ENCODE measurements at places on chromosomes 4 and X.
A peak's percentile ranks its signal among the peaks of the same experiment; 100 is the strongest.

DNA sequence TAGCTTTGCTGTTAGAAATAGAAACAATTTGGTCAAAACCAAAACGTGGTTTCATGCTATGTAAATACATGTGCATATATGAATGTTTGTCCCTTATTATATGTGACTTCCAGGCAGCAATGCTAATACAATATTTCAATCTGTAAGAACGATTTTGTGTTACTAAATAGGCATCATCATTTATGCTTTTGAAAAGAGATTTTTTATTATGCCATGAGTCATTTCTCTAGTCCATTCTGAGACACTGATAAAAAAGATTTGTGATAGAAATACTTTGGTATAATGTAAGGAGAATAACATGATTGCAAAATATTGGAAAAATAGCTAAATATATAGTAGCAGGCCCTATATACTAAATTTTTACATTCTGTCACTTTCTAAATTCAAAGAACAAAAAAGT, 28.9 kb downstream of the SYNPO2 start:
- no peak overlapping the region for H3K4me3 ChIP-seq
- no peak overlapping the region for H3K27ac ChIP-seq
- no peak for DNase-seq
- H3K27me3 ChIP-seq, result peaks cover 16% of the 10 kb centered on the region
- no peaks in the 10 kb centered on the region for H3K4me1 ChIP-seq
- no peaks in the 10 kb centered on the region for H3K36me3 ChIP-seq

DNA sequence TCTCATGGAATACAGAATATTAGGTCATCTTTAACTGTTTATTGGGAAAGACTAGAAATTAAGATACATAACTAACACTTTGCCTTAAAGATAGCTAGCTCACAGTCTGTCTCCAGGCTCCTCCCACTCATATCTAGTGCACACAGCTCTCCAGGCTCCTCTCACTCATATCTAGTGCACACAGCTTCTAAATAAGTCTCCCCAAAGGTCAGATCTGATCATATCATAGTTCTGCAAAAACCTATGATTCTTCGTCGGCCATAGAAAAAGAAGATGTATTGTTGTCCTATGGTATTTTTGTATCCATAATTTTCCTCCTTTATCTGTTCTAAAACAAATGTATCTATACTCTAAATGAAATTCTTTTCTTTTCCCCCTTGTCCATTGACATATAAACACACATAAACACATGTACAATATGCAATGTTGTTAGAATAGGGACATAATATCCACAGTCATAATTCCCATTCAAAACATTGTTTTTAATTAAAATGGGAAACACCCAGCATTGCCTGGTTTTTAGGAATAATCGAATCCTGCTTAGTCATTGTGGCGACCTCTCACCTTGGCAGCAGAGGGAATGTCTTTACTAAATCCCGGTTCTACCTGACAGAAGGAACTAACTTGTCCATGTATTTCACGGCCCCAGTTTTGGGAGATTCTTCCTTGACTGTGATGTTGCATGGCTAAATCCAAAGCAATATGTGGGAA, 1282.0 kb downstream of the PCDH7 start:
- H3K4me3 ChIP-seq, result no peak overlapping the region
- H3K27me3 ChIP-seq, result no peaks in the 10 kb centered on the region
- no peak overlapping the region for H3K27ac ChIP-seq
- H3K4me1 ChIP-seq, result no peaks in the 10 kb centered on the region

DNA sequence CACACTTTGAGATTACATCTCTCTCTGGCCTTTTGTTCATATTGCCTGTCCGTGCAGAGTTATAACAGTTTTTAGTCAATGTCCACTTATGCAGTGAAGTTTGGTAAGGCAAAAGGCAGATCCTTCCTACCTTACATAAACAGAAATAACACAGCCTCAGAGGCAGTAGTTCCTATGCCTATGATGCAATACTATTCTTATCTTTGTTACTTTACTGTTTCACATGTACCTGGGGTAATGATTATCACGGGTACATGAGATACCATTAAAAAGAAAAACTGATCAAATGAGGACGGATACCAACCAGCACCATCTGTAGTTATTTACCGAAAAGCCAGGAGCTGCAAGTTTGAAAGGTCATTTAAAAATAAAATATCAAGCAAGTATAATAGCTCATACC, 166.8 kb downstream of the BTC start:
- H3K27me3 ChIP-seq, result no peaks in the 10 kb centered on the region
- H3K36me3 ChIP-seq, result no peaks in the 10 kb centered on the region
- DNase-seq, result no peak
- no peak overlapping the region for H3K27ac ChIP-seq
- H3K4me1 ChIP-seq, result peaks cover 35% of the 10 kb centered on the region

DNA sequence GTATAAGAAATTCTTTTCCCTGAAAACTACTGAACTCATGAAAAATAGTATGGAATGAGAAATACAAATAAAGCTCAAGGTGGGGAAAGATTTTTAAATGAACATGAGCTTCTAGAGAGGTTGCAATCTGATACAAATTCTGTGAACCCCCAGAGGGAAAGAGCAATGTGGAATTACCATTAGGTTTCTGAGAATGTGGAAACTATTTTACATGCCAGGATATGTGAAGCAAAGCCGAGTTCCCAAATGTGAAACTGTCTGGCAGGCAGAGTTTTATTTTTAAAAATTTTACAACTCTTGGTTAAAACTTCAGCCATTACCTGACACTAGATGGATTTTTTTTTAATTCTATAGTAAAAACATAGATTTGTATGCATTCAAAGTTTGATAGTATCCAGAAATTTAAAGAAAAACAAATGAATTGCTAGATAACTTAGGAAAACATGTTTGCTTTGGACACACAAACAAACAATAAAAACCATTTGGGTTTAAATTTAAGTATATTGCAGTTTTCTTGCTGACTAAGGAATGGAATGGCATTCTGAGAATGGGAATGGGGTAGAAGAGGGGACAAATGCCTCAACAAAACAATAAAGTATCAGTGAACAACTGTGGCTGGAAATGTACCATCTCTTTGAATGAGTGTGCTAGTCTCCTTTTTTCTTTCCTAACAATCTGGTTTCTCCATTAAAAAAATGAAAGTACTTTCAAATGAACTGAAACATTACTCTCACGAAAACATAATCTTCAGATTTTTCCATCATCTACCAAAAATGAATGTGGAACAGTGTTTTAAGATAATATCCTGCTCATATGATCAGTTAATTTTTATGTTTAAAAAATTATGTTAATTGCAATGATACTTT, 99.6 kb downstream of the PCDH18 start:
- no peaks in the 10 kb centered on the region for H3K4me1 ChIP-seq
- no peak overlapping the region for H3K27ac ChIP-seq
- no peaks in the 10 kb centered on the region for H3K27me3 ChIP-seq
- no peak for DNase-seq
- no peak overlapping the region for H3K4me3 ChIP-seq

DNA sequence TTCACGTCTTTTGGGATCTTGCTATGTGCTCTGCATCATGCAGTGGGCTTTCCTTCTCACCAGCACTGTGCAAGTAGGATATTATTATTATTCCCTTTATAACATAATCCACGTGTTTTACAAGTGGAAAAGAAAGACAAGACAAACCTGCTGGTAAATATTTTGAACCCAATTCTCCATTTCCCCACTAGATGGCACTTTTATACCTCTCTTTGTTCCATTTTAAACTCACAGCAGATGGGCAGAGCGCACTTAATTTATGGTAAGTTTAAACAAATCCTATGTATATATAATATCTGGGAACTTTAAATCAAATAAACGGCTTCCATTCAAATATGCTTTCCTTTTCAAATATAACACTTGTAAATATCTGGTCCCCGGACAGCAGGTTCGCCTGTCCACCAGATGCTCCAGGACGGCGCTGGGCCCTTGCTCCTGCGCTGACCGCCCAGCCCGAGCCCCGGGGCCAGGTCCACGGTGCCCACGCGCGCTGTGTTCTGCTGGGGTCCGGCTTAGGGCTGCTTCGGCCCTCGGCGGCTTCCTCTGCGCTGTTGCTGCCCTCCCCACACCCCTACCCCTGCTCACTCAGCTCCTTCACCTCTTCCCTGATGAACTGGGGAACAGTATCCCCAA, 31.1 kb downstream of the F11 start:
- no peak overlapping the region for H3K4me3 ChIP-seq
- no peak overlapping the region for H3K27ac ChIP-seq
- no peak for DNase-seq
- no peaks in the 10 kb centered on the region for H3K36me3 ChIP-seq

- H3K27me3 ChIP-seq, result peaks cover 10% of the 10 kb centered on the region
- DNase-seq, result no peak
These were observed 207.7 kb downstream of the STIM2 start for GRCh38 chr4:27068151-27068867.

DNA sequence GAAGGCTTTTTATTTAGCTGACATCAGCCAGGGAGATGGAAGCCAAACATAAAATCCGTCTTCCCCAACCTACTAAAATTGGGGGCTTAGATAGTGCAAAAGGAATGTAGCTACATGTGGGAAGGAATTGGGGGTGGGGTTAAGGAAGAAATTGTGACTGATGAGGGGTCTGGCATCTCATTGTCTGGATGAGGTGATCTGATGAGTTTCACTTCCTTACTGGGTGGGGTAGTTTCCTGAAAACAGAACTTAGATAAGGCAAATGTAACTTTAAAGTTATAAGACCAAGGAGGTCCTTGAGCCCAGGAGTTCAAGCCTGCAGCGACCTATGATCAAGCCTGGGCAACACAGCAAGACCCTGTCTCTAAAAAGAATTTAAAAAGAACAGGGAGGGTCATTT, 105.5 kb upstream of the NEIL3 start:
- H3K36me3 ChIP-seq, result no peaks in the 10 kb centered on the region
- no peaks in the 10 kb centered on the region for H3K4me1 ChIP-seq
- H3K4me3 ChIP-seq, result no peak overlapping the region
- no peak for DNase-seq
- no peak overlapping the region for H3K27ac ChIP-seq

DNA sequence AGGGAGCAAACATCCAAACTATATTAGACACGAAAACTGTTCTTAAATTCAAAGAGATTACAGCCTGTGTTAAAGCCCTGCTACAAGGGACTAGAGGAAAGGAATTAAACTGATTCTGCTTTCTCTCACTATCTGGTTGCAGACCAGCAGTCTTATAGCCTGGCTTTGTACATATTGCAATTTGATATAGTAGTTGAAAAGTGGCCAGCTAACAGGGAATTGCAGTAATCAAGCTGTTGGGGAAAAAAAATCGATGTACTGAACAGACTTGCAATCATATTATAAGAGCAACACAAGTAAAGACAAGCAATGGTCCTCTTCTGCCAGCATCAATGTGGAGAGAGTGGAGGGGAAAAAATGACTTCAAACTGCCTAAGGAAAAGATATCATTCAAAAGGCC, 364.4 kb upstream of the EPHA5 start:
- no peaks in the 10 kb centered on the region for H3K4me1 ChIP-seq
- H3K36me3 ChIP-seq, result no peaks in the 10 kb centered on the region
- H3K27ac ChIP-seq, result no peak overlapping the region
- no peak overlapping the region for H3K4me3 ChIP-seq
- H3K27me3 ChIP-seq, result no peaks in the 10 kb centered on the region

GRCh38 chr4:175412161-175412560, 399.9 kb downstream of the GPM6A start:
- no peaks in the 10 kb centered on the region for H3K36me3 ChIP-seq
- H3K4me1 ChIP-seq, result no peaks in the 10 kb centered on the region
- DNase-seq, result no peak
- no peak overlapping the region for H3K4me3 ChIP-seq
- H3K27ac ChIP-seq, result no peak overlapping the region
- no peaks in the 10 kb centered on the region for H3K27me3 ChIP-seq

GRCh38 chr4:156829201-156829873, 142.3 kb downstream of the PDGFC start:
- H3K27me3 ChIP-seq, result no peaks in the 10 kb centered on the region
- no peaks in the 10 kb centered on the region for H3K4me1 ChIP-seq
- H3K36me3 ChIP-seq, result no peaks in the 10 kb centered on the region
- DNase-seq, result no peak

DNA sequence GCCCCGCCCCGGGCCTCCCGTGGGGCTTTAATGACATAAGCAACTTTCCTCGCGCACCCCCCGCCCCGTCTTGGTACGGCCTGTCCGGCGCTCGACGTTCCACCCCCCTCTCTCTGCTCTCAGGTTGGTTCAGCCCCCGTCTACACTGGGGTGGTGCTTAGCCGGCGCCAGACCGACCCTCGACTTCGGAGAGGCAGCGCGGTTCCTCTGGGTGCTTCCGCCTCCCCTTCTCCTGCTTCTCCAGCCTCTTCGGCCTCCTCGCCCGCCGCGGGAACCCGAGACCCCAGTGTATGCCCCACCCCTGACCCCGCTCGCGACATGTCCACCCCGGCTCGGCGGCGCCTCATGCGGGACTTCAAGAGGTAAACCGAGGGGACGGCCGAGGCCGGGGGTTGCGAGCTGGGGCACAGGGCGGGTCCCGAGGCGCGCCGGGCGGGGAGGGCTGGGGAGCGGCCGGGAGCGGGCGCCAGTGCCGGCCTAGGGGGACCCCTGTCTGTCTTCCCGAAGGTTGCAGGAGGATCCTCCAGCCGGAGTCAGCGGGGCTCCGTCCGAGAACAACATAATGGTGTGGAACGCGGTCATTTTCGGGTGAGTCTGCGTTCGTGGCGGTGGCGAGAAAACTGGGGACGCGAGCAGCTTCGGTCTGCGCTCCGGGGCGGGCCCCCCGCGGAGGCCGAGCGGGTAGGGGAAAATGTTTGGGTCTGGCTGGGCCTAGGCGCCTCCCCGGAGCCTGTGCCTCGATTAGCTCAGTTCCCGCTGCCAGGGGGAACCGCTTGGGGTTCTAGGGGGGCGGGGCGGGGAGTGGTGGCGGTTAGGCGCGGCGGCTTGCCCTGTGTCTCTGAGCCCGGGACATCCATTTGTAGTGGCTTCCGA, at the start of gene UBE2A:
UBE2A (plus strand) TSS at position 170 of the 873 bp plus-strand sequence; CDS start at position 319, 149 bp downstream.
- H3K27me3 ChIP-seq, result no peaks in the 10 kb centered on the region
- peaks cover 6% of the 10 kb centered on the region for H3K36me3 ChIP-seq
- peak within 1 kb of the TSS; percentile 87 for H3K27ac ChIP-seq
- peak; percentile 92 for DNase-seq
- H3K4me3 ChIP-seq, result peak within 1 kb of the TSS; percentile 94

GRCh38 chr4:38328989-38329729, 334.8 kb upstream of the KLF3 start:
- H3K4me1 ChIP-seq, result peaks cover 68% of the 10 kb centered on the region
- peaks cover 5% of the 10 kb centered on the region for H3K36me3 ChIP-seq
- peak; percentile 25 for DNase-seq

GRCh38 chr4:111905511-111905910, 239.7 kb upstream of the FAM241A start:
- H3K27me3 ChIP-seq, result no peaks in the 10 kb centered on the region
- H3K36me3 ChIP-seq, result no peaks in the 10 kb centered on the region
- no peaks in the 10 kb centered on the region for H3K4me1 ChIP-seq
- DNase-seq, result no peak
- no peak overlapping the region for H3K27ac ChIP-seq

DNA sequence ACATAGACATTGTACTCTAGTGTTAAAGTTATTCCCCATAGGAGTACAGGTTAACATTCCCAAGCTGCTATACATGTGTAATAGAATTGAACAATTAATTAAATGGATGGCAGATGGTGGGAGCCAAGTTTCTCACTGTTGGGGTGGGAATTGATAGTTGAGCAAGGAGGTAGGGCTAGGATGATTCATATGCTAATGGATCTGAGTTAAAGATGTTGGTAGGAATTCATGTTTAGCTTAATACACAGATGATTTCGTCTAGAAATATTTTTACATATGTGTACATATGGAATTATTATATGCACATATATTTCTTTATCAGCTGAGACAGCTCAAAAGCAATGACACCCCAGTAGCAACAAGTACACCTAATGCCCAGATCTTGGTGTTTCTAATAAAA, 26.1 kb upstream of the PAPSS1 start:
- peaks cover 14% of the 10 kb centered on the region for H3K27me3 ChIP-seq
- DNase-seq, result no peak
- H3K27ac ChIP-seq, result no peak overlapping the region
- H3K4me1 ChIP-seq, result peaks cover 2% of the 10 kb centered on the region
- no peaks in the 10 kb centered on the region for H3K36me3 ChIP-seq

All from activated CD4-positive, alpha-beta T cell treated with anti-CD3 and anti-CD28 coated beads for 36 hours (primary cell).